ENCODE measurements at places on chromosomes 11 and 22.

- no peak for DNase-seq
Measured at GRCh38 chr22:30201945-30202344, 44.6 kb downstream of the LIF start.

DNA sequence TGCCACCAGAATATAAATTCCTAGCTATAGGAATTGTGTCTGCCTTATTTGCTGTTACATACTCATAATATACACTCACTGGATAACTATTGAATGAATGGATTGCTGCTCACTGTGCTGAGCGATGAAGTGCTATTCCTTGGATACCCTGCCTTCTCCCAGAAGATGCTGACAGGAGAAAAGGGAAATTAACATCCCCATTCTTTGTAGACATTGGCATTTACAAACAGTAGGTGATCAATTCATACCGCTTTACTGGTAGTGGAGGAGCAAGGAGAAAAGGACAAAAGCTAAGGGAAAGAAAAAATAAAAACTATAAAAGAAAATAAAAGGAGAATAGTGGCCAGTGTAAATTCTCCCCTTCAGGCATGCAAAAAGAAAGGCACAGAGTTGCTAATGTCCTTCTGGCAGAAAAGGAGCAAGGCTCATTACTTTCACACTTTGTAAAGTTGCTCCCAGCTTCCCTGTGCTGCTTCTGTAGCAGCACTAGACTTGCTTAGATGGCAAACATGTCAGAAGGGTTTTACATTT is 183.0 kb downstream of the LUZP2 start:
- no peak for DNase-seq

- DNase-seq, result no peak
Measured at GRCh38 chr22:46773076-46773475, 10.6 kb downstream of the TBC1D22A start.

- DNase-seq, result no peak
Measured at GRCh38 chr11:17506314-17506713, 29.7 kb upstream of the ABCC8 start.

DNA sequence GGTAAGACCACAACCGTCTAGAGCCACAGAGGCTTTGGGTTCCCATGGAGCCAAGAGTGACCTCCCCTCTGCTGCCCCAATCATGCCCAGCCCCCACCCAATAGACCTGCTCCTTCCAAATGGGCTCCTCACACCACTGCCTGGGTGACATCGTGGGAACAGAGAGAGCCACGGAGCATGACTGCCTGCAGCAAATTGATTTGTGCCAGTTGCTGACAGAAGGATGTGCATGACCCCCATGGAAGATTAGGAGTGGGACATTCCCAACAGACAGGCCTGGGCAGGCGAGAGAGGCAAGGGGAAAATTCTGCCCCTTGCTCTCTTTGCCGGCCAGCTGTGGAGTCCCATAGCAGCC is 88.5 kb downstream of the TENM4 start:
- no peak for DNase-seq

DNA sequence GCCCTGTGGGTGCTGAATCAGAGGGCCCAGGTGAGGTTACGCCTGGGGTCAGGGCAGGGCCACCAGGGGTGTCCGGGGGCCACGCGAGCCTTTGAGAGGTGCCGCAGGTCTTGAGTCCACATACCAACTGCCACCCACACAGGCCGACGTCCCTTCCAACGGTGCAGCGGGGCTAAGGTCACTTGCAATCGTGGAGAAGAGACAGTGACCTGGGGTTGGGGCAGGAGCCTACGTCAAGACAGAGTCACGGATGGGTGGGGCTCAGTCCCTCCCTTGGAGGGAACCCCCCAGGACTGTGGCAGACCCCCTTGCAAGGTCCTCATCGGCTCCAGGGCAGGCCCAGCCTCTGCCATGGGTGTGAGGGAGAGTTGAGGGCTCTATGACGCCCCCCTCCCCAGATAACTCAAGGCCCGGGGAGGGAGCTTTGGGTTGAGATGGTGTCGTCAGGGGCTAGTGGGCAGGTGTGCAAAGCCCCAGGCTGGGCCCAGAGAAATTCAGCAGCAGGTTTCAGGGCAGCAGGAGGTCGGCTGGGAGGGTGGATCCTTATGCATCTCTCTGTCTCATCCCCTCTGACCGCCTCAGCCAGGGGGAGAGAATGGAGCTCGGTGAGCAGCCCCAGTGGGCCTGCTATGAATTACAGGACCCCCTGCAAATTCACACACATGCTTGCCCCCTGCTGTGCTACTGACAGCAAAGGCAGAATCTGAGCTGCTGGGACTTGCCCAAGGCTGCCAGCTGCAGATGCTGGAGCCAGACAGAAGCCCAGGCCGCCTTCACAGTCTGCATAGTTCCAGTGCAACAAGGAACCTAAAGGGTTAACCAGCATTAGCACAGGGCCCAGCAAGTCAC is 60.0 kb downstream of the MYEOV start:
- no peak for DNase-seq

- no peak for DNase-seq
Measured at GRCh38 chr11:28756977-28757376, 648.8 kb downstream of the METTL15 start.

- DNase-seq, result no peak
Measured at GRCh38 chr11:66259956-66260355, 8.5 kb upstream of the RAB1B start.

DNA sequence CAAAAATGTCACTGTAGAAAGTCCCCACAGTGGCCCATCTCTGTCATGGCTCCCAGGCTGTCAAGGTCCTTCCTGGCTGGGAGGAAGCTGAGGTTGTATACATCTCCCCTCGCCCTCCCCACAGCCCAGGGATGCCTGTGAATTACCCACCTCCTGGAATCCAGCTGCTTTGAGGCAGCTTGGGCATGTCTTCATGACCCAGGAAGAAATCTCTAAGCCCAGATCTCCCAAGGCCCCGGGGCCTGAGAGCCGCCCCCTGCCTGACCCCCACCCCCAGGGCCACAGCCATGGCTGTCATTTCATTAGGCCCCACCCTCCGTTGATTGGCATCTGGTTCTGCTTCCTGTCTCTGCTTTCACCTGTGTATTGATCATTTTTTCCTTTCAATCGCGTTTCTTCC is 207.5 kb downstream of the TBC1D22A start:
- no peak for DNase-seq

GRCh38 chr11:104678408-104678807 is 219.9 kb downstream of the CASP12 start:
- DNase-seq, result no peak

- no peak for DNase-seq
Measured at GRCh38 chr11:95140397-95141033, 50.9 kb downstream of the ENDOD1 start.

DNA sequence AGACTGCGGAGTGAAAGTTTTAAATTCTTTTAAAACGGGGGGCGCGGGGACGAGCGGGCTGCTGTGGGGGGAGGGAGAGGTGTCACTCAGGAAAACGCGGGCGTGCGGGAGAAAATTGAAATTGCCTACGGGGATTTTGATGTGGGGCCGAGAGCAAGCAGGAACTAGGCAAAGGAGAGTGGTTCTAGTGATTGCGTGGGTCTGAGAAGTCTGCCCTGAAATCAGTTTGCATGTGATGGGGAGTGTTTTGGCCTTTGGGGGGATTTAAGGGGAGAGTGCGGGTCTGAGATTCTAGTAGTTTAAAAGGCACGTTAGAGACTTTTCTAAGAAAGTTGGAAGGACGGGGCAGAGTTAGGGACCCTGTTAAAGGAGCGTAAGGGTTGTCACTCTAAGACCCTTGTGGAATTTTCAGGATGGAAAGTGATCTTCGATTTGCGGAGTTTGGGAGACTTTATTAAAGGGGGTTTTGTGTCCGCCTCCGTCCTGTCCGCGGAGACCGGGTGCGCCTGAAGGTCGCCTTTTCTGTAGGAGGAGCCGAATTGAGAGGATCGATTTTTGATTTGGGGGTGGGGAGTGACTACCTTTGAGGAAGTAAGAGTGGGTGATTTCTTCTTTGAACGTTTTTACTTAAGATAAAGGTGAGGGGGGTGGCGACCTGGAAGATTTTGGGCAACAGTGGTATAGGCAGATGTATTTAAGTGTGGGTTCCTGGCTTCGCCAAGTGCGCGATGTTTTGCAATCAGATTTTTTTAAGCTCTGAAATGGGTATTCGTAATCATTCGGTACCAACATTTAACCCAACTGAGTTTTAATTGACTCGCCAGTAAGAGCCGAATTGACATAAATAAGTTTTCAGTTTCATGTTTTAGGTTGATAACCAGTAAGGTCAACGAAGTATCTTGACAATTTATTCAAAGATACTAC is 1.1 kb downstream of the EED start:
- DNase-seq, result peak; percentile 1

DNA sequence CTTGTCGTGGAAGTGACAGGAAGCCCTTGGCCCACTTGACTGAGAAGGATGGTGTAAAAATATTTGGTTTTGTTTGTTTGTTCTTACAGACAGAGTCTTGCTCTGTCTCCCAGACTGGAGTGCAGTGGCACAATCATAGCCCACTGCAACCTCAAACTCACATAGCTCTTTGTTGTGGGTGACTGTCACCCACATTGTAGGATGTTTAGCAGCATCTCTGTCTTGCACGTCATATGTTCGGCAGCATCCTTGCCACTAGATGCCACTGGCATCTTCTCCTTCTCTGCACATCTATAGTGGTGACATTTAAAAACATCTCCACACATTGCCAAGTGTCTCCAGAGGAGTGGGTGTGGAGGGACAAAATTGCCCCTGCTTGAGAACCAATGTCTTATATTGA is 56.8 kb downstream of the PRR5L start:
- DNase-seq, result peak; percentile 48

- no peak for DNase-seq
Measured at GRCh38 chr11:86608251-86608799, 64.1 kb downstream of the ME3 start.

DNA sequence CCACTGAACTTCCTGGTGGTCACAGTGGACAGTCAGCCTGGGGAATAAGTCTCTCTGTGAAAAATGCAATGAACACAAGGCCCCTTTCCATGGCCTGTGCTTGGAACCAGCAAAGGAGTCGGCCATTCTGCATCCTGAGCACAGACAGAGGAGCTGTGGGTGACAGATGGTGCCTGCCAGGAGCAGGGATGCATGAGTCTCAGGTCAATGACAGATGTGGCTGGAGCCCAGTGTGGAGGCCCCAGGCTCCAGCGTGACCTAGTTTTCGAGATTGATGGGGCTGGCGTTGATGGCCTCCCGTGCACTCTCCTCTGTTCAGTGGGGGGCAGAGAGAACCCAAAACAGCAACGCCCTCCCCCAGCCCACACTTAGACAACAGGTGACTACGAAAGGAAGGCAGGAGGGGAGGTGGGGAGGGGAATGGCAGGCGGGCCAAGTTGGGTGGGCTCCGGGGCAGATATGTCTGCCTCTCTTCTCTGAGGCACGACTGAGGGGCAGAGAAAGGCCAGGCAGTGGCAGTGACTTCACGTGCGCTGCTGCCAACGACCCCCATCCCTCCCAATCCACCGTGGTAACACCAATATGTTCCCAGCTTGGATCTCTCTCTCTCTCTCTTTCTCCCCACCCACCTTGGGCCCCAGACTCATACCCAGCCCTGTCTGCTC is 34.4 kb upstream of the CD5 start:
- DNase-seq, result no peak

DNA sequence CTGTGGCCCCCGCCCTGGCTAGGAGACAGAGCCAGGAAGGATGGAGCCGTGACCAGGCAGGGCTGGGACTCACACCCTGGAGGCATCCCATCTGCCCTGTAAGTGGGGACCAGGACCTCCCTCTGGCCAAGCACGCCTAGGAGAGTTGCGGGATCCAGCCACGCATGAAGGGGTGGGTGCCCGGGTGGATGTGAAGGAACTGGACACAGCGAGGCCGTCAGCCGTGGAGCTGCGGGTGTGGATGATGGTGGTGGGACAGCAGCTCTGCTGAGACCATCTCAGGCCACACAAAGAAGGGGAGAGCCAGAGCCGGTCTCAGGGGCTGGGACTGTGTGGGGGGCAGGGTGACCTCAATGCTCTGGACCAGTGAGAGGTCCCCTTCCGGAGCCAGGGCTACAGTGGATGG is 746.4 kb downstream of the BRD1 start:
- no peak for DNase-seq

DNA sequence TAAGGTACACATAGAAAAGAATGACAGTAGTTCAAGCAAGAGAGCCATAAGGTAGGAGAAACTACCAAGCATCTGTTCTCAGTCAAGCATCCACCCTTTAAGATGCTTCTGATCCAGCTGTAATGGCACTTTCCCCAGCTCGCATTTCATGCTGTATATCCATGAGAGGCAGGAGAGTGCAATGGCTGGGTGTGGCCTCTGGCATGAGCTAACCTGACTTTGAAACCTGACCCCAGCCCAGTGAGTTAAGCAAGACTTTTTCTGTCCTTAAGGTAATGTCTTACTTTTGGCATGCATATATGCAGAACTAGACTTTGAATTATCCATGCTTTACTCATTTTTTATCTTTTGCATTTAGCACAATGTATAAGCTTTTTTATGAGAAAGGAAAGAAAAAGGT is 79.8 kb upstream of the CNTN5 start:
- DNase-seq, result no peak

GRCh38 chr22:20724676-20725454 is 49.0 kb upstream of the SERPIND1 start:
- no peak for DNase-seq

GRCh38 chr11:75277211-75277805 is 36.7 kb downstream of the TPBGL start:
- no peak for DNase-seq

DNA sequence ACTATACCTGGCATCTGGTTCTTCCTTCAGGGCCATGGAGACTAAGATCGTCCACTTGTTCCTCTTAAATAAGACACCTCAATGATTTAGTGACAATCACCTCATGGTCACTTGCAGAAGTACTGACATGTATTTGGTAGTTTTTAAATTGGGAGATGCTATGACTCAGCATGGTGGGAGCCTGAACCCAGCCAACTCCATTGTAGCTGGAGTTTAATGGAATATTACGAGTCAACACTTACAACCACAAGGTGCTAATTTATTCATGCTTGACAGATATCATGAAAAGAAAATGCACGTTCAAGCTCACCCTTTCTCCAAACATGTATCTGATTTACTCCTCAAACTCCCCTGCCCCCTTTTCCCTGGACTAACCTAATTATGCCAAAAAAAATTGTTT is 16.6 kb upstream of the APOL3 start:
- DNase-seq, result no peak

GRCh38 chr11:90434858-90435257 is 212.0 kb upstream of the CHORDC1 start:
- DNase-seq, result no peak

DNA sequence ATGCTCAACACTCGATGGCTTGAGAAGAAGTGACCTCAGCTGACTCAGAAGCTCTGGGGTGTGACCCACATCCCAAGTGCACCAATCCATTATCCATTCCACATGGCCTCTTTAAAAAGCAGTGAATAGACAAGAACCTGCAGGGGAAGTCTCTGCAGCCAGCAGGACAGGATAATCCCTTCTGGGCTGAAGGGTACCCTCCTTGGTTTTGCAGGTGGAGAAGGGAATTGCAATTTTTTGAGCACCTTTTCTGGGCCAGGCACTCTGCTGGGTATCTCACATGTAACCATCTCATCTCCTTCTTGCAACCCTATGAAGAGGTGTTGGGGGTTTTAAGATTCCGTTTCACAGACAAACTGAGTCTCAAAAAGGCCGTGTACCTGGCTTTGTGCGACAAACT is 76.6 kb downstream of the MYO18B start:
- DNase-seq, result no peak

All from T-helper 9 cell (primary cell).